GF-D8 (cell line): ENCODE measurements at places on chromosomes 7 and 10.

GRCh38 chr7:151110941-151111645 lies 24.8 kb downstream of the AGAP3 start:
- DNase-seq, result no peak

DNA sequence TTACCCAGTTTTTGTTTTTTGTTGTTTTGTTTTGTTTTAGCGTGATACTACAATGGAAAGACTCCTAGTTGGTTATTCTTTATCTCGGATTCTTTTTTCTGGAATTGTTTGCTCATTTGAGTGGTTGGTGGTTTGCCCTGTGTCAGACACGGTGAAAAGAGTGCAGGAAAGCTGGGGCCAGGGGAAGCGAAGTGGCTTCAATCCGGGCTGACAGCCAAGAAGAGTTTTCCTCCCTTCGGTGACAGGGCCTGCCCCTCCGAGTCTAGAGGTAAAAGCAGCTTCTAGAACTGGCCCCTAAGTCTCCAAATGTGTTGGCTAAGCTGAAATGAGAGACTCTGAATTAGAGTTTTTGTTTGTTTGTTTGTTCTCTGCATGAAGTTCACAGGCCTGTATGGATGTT lies 5.7 kb upstream of the AP5Z1 start:
- DNase-seq, result no peak

GRCh38 chr10:122659126-122659525 lies 40.5 kb downstream of the C10orf120 start:
- DNase-seq, result no peak

GRCh38 chr10:12846718-12847117 lies 154.8 kb downstream of the CCDC3 start:
- no peak for DNase-seq

DNA sequence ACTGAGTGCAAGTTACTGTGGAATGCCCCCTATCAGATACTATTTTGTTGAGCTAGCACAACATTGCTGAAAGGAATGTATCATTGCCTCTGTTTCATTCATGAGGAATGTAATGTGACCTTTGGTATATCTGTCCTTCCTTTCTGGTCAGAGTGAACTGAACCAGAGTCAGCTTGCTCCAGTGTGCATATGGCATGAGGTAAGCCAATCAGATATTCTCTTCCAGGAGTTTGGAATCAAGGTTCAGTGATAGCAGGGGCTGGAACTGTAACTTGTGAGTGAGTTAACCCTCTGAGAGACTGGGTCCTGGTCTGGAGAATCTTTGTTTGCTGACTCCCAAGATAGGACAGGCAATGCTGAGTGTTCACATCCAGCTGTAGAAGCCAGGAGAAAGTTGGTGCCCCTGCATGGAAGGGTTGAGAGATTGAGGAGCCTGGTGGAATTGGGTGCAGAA lies 45.3 kb upstream of the OSBPL3 start:
- DNase-seq, result no peak

- no peak for DNase-seq
Observed at GRCh38 chr7:22445853-22446252, 54.1 kb downstream of the STEAP1B start.

GRCh38 chr10:105188737-105189462 lies 547.8 kb downstream of the SORCS3 start:
- DNase-seq, result no peak

- DNase-seq, result no peak
Observed at GRCh38 chr7:150738591-150739001, 1.4 kb downstream of the GIMAP5 start.

DNA sequence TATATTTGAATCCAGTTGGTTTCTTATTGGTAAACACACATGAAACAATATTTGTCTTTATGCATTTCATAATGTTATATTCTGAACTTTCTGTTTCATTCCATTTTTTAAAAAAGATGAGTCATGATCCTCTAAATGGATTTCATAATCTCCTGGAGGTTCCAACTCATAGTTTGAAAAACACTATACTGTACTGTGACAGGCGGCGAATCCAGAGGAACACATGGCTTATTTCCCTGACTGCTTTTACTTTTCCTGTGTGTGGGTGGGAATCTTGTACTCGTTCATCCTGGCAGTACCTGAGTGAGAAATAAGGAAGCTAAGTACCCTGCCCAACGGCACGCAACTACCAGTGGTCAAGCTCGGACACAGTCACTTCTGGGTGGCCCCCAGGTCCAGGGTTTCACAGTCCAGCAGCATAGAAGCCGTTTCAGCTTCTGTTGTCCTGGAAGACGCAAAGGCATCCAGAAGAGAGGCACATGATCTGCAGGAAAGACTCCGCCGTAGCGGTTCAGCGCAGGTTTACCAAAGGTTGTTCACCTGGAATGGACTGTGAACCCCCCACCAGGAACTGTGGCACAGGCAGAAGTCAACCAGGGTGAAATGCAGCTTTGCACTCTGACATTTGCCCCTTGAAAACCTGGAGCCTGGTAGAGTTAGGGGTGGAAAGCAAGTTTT lies 117.7 kb downstream of the CCNY start:
- DNase-seq, result no peak

DNA sequence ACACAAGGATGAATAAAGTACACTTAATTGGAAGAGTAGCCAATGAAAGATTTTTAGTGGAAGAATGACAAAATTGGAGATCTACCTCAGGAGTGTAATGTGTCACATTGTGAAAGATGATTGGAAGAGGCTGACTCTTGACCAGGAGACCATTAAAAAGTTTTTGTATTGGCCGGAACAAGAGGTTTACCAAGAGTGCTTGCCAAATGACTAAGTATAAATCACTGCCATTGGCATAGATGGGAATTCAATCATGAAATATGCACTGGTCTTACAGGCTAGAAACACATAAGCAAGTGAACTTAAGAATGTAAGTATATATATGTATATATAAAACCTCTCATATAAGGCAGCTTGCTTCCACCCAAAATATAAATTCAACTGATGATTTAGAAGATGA lies 58.7 kb upstream of the TFEC start:
- no peak for DNase-seq

DNA sequence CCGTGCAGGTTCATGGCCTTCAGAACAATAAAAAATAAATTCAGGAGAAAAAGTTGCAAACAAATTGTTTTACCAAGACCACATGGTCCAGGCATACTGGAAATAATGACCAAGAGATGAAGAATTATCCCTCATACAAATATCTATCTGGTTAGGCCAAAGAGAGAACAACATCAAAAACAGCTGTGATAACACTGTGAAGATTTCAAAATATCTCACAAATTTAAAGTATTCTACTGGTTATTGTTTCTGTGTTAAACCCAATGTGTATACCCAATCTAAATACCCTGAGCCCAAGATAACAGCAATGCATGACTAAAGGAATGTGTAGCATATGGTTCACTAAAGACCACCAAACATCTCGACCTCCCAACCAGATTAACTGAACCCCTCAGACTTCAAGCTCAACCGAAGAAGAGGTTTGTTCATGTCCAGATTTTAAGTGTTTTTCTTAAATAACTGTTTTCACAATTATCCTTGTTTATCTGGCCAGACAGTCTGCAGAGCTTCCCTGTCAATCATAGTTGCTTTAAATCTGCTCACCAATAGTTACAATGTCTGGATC lies 10.9 kb downstream of the OR9A2 start:
- no peak for DNase-seq

DNA sequence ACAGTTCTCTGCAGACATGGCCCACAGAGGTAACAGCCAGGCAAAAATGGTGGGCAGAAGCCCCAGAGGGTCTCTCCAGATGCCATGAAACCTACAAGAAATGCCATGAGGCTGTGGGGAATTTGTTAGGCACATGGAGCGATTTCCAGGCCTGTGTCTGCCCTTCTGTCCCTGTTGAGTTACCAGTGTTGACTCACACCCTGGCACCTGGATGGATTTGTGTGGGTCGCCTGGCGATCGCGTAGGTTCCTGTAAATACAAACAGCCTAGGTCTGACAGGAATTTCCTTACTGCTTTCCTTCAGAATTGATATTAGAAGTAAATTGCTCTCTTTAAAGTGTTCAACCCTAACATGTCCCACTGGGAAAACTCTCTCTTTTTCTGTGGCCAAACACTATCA lies 164.9 kb upstream of the EEPD1 start:
- DNase-seq, result no peak

DNA sequence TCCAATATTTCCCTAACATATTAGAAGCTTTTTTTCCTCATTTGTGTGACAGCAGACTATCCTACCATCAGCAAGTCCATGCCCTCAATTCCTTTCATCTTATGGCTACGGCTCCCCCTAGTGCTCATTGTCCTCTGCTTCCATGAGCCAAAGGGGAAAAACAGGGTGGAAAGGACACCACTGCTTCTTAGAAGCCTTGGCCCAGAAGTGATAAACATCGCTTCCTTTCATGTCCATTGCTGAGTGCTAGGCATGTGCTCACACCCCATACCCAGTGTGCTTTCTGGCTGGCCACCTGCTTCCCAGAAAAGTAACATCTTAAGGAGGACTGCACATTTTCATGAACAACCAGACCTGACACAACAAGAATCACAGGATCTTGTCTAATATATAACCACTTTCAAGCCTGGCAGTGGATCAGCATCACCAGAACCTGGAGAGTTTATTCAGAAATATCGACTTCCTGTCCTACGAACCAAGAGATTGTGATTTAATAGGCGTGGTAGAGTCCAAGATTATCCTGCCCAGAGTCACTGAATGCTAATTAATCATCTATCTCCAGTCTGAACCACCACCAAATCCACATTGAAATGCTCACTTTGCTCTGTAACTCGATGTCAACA lies 650.5 kb upstream of the SORCS1 start:
- peak; percentile 3 for DNase-seq

DNA sequence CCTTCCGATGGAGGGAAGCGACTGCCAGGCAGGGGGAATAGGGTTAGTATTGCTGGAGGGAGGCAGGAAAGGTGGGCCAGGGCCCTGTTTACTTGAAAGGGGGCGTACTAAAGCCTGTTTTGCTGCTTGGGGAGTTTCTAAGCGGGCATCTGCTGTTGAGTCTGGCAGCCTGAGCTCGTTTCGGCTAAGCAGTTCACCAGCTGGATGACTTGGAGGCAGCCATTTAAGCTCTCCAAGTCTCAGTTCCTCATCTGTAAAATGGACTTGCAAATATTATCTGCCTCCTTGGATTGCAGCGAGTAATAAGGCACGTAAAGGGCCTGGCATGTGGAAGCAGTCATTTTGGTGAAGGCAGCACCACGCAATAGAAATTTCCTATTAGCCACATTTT lies 44.0 kb downstream of the LDB3 start:
- no peak for DNase-seq

GRCh38 chr10:128296253-128297007 lies 170.2 kb upstream of the MKI67 start:
- no peak for DNase-seq

GRCh38 chr7:26629696-26630095 lies 234.7 kb downstream of the SKAP2 start:
- no peak for DNase-seq

- no peak for DNase-seq
Observed at GRCh38 chr10:91745090-91745831, 53.0 kb upstream of the TNKS2 start.

GRCh38 chr10:118763202-118763988 lies 8.6 kb upstream of the CACUL1 start:
- no peak for DNase-seq

DNA sequence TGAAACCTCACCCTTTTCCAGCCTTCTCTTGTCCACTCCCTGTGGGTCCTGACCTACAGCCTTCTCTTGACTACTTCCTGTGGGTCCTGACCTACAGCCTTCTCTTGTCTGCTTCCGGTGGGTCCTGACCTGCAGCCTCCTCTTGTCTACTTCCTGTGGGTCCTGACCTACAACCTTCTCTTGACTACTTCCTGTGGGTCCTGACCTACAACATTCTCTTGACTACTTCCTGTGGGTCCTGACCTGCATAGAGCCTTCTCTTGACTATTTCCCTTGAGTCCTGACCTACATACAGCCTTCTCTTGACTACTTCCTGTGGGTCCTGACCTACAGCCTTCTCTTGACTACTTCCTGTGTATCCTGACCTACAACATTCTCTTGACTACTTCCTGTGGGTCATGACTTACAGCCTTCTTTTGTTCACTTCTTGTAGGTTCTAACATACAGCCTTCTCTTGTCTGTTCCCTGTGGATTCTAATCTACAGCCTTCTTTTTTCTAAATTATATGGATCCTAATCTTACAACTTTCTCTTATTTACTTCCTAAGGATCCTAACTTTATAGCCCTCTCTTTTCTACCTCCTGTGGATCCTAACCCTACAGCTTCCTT lies 36.5 kb downstream of the C10orf71 start:
- no peak for DNase-seq

GRCh38 chr7:69661342-69661741 lies 63.1 kb downstream of the AUTS2 start:
- no peak for DNase-seq

- no peak for DNase-seq
Observed at GRCh38 chr10:97685395-97685958, 1.6 kb downstream of the AVPI1 start.

DNA sequence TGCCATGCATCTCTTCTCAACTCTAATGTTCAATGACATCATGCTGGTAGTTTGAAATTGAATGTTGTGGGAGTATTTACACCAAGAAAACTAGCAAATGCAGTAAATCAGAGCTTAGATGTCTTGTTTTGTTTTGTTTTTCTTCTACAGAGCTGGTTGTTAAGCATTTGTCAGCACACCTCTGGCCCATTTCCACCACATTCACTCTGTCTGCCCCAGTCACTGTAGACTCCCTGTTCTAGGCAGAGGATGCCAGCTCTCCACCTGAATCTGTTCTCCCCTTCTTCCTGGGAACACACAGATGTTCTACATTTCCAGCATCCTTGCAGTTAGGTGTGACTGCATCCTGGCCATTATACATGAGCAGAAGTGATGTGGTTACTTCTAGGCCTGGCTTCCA lies 4.1 kb upstream of the ARHGAP22 start:
- no peak for DNase-seq

GRCh38 chr7:41013117-41013516 lies 689.8 kb downstream of the INHBA start:
- no peak for DNase-seq

DNA sequence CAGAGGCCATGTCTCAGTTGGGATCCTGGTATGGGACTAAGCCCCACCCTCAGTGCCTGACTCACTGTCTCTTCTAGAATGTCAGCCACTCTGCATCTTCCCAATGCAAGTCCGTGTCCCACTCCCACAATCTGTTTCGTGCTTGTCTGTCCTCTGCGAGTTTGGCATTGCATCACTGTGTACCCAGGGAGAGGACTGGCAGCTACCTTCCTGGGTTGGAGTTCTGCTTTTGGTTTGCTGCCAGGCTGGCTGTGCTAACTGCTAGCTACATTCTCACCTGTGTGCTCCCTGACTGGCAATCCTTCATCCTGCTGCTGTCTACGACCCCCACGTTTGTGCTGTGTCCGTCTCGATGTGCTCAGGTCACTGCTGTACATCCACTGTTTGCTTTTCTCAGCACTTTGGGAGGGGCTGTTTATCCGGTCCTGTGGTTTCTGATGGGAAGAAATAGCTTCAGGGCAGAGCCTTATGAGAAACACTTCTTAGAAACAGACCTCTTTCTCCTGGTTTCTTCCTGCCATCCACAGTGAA lies 56.0 kb upstream of the GLI3 start:
- no peak for DNase-seq
